Activated naive CD4-positive, alpha-beta T cell treated with anti-CD3 and anti-CD28 coated beads, Interleukin-2, amount 10 ng/mL, durations not matched to agents 7 days and 5 days (primary cell): ENCODE measurements at places on chromosomes 5 and 9.

DNA sequence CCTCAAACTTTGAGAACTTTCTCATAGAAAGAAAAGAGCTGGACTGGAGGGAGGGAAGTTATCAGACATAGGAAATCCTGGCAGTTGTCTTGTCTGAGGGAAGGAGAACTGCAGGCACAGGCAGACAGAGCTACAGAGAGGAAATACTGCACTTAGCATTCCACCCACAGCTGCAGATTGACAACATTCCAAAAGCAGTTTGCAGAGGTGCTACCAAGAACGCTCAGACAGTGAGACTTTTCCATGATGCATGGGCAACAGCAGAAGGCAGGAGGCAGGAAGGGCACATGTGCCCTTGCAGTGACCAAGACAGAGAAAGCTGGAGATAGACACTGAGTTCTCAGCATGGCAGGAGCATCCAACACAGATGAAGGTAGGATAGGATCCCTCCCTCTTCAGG, 327.5 kb upstream of the ZNF462 start:
- H3K36me3 ChIP-seq = no peaks in the 10 kb centered on the region
- no peaks in the 10 kb centered on the region for H3K4me1 ChIP-seq
- no peak for DNase-seq
- H3K27me3 ChIP-seq = no peaks in the 10 kb centered on the region
- H3K27ac ChIP-seq = no peak overlapping the region
- H3K4me3 ChIP-seq = no peak overlapping the region

DNA sequence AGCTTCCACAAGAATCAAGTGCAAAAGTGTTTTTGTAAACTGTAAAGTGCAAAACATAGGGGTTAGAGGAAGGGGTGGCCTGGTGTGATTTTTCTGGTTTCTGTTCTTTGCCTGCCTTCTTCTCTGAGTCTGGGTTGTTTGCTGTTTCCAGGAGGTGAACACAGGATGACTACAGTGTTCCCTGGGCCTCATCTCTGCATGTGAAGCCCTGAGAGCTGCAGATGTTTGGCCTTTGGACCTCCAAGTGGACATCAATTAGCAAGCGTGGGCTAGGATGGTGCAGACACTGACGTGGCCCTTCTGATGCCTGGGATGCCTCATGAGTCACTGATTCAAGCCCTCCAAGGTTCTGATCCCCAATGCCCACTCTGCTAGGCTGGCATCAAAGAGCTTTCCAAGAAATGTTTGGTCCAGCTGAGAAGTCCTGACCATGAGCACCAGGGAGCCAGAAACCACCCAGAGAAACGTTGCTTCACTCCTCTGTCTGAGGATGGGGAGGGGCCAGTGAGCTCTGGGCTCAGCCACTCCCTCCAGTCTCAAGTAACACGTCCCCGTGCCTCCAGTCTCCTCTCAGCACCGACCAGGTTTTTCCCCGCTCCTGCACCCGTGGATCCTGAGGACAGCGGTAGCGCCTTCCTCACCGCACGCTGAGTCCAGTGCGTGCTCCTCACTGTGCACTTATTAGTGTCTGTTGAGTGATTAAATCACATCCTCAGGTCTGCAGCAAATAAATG, 7.6 kb downstream of the IL9 start:
- DNase-seq = no peak
- H3K36me3 ChIP-seq = no peaks in the 10 kb centered on the region
- H3K27ac ChIP-seq = no peak overlapping the region
- no peak overlapping the region for H3K4me3 ChIP-seq
- H3K27me3 ChIP-seq = peaks cover 34% of the 10 kb centered on the region
- peaks cover 6% of the 10 kb centered on the region for H3K4me1 ChIP-seq

GRCh38 chr5:68251804-68252522, 36.4 kb downstream of the PIK3R1 start:
- H3K27me3 ChIP-seq = no peaks in the 10 kb centered on the region
- H3K27ac ChIP-seq = peak overlapping the region; percentile 75
- H3K36me3 ChIP-seq = peaks cover 25% of the 10 kb centered on the region
- no peak for DNase-seq
- peaks cover 80% of the 10 kb centered on the region for H3K4me1 ChIP-seq

- no peak overlapping the region for H3K4me3 ChIP-seq
- H3K4me1 ChIP-seq = peaks cover 46% of the 10 kb centered on the region
- DNase-seq = no peak
- H3K27me3 ChIP-seq = peaks cover 8% of the 10 kb centered on the region
- no peak overlapping the region for H3K27ac ChIP-seq
Observed at GRCh38 chr5:80963966-80964481, 3.9 kb downstream of the RASGRF2 start.

- no peak overlapping the region for H3K27ac ChIP-seq
- DNase-seq = no peak
- H3K27me3 ChIP-seq = peaks cover 21% of the 10 kb centered on the region
Observed at GRCh38 chr5:142395334-142395733, 70.5 kb upstream of the SPRY4 start.

GRCh38 chr5:56763182-56763581, 52.2 kb upstream of the MAP3K1 start:
- H3K27me3 ChIP-seq = peaks cover 12% of the 10 kb centered on the region
- no peak for DNase-seq
- no peak overlapping the region for H3K27ac ChIP-seq
- H3K36me3 ChIP-seq = peaks cover 3% of the 10 kb centered on the region

- no peak overlapping the region for H3K27ac ChIP-seq
- H3K36me3 ChIP-seq = peaks cover 62% of the 10 kb centered on the region
- H3K4me3 ChIP-seq = no peak overlapping the region
- H3K27me3 ChIP-seq = no peaks in the 10 kb centered on the region
- no peak for DNase-seq
- H3K4me1 ChIP-seq = peaks cover 24% of the 10 kb centered on the region
Observed at GRCh38 chr9:36222449-36222848, 31.7 kb downstream of the CLTA start.

DNA sequence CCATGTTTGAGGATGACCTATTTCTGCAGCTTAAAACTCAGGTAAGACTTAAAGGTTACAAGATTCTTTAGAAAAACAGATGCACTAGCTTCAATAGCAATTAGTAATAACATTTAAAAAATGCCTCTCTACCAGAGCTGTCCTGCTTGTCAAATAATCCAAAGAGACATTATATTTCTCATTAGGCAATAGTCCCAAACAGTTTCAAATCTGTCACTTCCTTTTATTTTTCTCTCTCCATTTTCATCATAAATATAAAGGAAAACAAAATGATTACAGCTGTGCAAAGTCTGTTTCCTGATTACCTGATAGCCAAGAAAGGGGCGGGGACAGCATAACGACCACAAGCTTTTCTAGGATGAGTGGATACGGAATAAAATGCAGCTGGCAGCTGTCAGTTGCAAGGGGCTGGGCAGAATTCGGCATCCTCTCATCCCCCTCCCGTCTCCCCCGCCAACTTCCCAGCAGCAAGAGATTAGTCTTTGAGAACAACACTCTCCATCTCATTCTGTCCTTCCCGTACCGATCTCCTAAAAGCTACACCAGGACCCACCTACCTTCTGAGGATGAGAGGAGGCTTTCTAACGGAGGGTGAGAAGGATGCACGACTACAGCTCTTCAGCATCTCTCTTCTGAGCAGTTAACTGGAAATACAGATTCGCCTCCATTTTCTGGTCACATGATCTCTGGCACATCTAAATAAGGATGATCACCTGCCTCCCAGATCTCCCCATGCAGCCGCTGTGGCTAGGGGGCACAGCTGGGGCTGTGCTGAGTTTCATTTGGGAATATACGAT, 72.5 kb upstream of the PCA3 start:
- peaks cover 7% of the 10 kb centered on the region for H3K4me1 ChIP-seq
- H3K27ac ChIP-seq = no peak overlapping the region
- peak overlapping the region; percentile 47 for H3K4me3 ChIP-seq
- peaks cover 39% of the 10 kb centered on the region for H3K27me3 ChIP-seq
- no peaks in the 10 kb centered on the region for H3K36me3 ChIP-seq

GRCh38 chr5:146902471-146902870, 23.9 kb upstream of the PPP2R2B start:
- no peaks in the 10 kb centered on the region for H3K4me1 ChIP-seq
- H3K36me3 ChIP-seq = no peaks in the 10 kb centered on the region

- DNase-seq = no peak
- no peak overlapping the region for H3K27ac ChIP-seq
- H3K36me3 ChIP-seq = peaks cover 7% of the 10 kb centered on the region
- peaks cover 24% of the 10 kb centered on the region for H3K27me3 ChIP-seq
Observed at GRCh38 chr5:1526681-1527131, 2.9 kb upstream of the LPCAT1 start.

DNA sequence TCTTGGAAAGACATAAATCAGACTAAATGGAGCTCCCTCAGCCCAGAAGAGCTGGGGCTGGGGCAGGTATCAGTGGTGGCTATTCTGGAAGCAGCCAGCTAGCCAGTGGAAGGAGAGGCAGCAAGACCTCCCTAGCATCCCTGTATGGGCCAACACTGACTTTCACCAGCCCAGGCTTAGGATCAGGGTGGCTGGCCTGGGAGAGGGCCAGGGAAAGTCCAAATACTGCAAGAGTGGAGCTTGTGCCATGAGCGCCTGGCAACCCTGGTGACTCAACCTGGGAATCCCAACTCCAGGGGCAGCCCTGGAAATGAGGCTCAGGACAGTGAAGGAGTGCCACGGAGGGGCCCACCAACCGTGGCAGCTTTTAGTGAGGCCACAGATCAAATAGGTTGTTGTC, 7.6 kb upstream of the IRF1 start:
- H3K4me1 ChIP-seq = peaks cover 64% of the 10 kb centered on the region
- peak overlapping the region; percentile 99 for H3K27ac ChIP-seq
- H3K27me3 ChIP-seq = peaks cover 6% of the 10 kb centered on the region
- no peak overlapping the region for H3K4me3 ChIP-seq
- peak; percentile 17 for DNase-seq

DNA sequence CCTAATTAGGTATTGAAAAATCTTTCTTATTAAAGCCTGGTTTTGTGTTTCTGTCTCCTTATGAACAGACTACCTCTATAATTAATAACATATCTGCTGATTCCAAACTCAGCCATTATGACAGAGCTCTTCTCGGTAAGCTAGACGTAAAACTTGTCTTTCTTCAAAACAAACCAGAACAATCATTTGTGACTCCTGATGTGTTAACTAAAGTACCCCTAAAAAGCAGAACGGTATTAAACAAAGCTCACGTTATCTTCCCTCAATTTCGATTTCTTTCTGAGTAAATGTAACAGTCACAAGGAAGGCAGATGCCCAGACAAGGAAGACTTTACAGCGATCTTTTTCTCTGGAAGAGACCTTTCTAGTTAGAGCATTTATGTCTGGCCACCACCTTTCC, 1.8 kb downstream of the SEMA5A start:
- peaks cover 9% of the 10 kb centered on the region for H3K4me1 ChIP-seq
- H3K36me3 ChIP-seq = no peaks in the 10 kb centered on the region
- DNase-seq = no peak
- no peak overlapping the region for H3K27ac ChIP-seq

DNA sequence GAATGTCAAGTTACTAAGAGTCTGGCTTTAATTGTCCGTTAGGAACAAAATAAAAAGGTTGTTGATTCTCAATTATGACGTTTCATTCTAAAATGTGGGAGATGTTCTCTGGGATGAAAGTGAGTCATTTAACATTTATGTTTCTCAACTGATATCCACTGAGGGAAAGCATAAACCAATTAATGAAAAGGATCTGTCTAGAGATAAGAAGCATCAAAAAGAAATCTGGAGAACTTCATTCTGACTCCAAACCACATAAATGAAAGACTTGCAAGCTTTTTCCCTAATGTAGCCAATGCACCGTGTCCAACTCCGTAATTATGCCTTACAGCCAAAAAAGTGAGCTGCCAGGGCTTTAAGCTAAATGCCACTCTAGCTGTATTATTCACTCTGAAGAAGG, 654.2 kb downstream of the TLE1 start:
- no peak overlapping the region for H3K4me3 ChIP-seq
- no peaks in the 10 kb centered on the region for H3K36me3 ChIP-seq
- no peak overlapping the region for H3K27ac ChIP-seq
- H3K4me1 ChIP-seq = no peaks in the 10 kb centered on the region
- no peak for DNase-seq
- no peaks in the 10 kb centered on the region for H3K27me3 ChIP-seq

DNA sequence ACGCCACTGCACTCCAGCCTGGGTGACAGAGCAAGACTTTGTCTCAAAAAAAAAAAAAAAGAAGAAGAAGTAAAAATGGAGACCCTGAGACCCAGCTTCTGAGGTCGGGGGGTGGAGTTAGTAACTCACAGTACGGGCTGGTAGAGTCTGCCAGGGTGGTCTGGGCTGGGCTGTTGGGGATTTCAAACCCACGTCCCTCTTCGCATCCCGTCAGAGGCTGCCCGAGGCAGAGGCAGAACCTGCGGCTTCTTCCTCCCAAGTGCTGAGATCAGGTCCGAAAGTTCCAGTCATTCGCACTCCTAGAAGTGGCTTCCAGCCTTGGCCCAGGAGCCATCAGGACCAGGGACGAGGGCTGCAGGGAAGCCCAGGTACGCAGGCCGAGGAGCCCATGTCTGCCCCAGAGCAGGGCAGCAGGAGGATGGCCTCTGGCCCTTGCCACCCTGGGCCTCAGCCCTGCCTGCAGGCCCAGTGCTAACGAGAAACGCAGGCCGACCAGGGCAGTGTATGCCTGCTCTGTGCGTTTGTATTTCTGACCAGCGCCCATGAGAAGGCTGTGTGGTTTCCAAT, 9.9 kb upstream of the SLC2A6 start:
- no peak for DNase-seq
- peaks cover 10% of the 10 kb centered on the region for H3K4me1 ChIP-seq
- peaks cover 23% of the 10 kb centered on the region for H3K27me3 ChIP-seq
- H3K4me3 ChIP-seq = no peak overlapping the region
- H3K36me3 ChIP-seq = no peaks in the 10 kb centered on the region

DNA sequence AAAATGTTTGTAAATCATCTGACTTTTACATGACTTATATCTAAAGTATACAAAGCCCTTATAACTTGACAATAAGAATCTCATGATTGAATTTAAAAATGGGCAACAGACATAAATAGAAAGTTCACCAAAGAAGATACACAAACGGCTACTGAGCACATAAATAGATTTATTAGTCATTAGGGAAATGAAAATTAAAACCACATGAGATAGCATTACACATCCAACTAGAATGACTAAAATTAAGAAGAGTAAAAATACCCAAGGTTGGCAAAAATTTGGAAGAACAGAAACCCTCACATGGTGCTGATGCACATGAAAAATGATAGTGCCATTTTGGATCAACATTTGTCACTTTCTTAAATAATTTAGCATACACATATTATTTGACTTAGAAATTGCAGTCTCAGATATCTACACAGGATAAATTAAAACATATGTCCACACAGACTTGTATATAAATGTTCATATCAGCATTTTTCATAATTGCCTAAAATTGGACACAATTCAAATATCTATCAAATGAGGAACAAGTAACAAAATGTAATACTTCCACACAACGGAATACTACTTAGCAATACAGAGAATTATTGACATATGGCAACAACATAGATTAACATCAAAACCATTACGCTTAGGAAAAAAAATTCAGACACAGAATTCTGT, 359.1 kb upstream of the DAB2 start:
- no peaks in the 10 kb centered on the region for H3K27me3 ChIP-seq
- H3K27ac ChIP-seq = no peak overlapping the region
- no peaks in the 10 kb centered on the region for H3K36me3 ChIP-seq
- H3K4me1 ChIP-seq = no peaks in the 10 kb centered on the region
